Hepatocyte (in vitro differentiated cells): ENCODE measurements at places on chromosomes 2 and 18. TPM values are rescaled to one million over a fixed set of nuclear protein-coding genes. Genes with fewer than 3 reads are reported as not detected.

- no peak overlapping the region for H3K4me3 ChIP-seq
- H3K27ac ChIP-seq: no peak overlapping the region
- H3K36me3 ChIP-seq: no peaks in the 10 kb centered on the region
Measured at GRCh38 chr2:46502291-46502885, 23.0 kb downstream of the TMEM247 start.

- no peak for DNase-seq
- H3K27me3 ChIP-seq: no peaks in the 10 kb centered on the region
Measured at GRCh38 chr2:19313553-19313952, 44.9 kb downstream of the OSR1 start.

Gene ADAM17
- 20.5 and 22.0 TPM in 2 replicates for polyA plus RNA-seq

DNA sequence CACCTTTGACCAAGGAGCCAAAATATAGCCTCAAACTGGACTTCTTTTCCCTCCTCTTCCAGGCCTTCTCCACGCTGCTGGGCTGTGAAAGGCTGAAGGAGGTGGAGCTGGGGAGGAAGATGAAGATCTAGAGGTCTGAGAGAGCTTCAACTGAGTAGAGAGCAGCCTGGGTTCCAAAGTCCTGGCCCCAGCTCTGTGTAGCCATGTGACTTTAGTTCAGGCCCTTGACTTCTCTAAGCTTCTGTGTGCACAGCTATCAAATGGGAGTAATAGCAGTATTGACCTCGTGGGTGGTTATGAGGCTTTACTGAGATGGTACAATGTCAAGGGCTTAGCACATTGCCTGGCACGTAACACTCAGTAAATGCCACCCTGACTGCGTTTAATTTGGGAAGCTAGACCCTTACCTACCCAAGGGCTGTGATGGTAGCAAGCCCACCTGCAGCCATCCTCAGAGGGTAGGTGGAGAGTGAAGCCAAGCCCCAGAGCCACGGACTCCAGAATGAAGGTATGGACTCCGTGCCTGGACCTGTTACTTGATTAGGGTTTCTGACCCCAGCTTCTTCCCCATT is 38.4 kb downstream of the SERTAD2 start:
- no peak for DNase-seq
- H3K4me1 ChIP-seq: peaks cover 11% of the 10 kb centered on the region
- no peaks in the 10 kb centered on the region for H3K27me3 ChIP-seq
- H3K36me3 ChIP-seq: no peaks in the 10 kb centered on the region
- no peak overlapping the region for H3K4me3 ChIP-seq
- no peak overlapping the region for H3K27ac ChIP-seq

DNA sequence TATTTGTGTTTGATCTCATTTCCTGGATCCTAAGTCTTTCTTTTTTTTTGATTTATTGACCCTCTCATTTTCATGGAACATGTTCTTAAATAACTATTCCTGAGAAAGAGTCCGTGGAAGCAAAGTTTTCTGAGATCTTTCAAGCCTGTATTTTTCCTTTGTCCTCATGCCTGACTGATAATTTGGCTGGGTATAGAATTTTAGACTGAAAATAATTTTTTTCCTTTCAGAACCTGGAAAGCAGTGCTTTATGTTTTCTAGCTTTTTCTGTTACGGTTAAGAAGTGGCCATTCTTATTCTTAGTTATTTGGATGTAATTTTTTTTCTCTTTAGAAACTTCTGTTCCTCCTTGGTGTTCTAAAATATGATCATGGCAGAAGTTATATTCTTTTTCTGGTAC is 82.5 kb downstream of the SEMA4F start:
- H3K36me3 ChIP-seq: no peaks in the 10 kb centered on the region
- H3K27ac ChIP-seq: no peak overlapping the region
- no peak for DNase-seq
- H3K4me1 ChIP-seq: peaks cover 5% of the 10 kb centered on the region
- no peaks in the 10 kb centered on the region for H3K27me3 ChIP-seq
- no peak overlapping the region for H3K4me3 ChIP-seq

DNA sequence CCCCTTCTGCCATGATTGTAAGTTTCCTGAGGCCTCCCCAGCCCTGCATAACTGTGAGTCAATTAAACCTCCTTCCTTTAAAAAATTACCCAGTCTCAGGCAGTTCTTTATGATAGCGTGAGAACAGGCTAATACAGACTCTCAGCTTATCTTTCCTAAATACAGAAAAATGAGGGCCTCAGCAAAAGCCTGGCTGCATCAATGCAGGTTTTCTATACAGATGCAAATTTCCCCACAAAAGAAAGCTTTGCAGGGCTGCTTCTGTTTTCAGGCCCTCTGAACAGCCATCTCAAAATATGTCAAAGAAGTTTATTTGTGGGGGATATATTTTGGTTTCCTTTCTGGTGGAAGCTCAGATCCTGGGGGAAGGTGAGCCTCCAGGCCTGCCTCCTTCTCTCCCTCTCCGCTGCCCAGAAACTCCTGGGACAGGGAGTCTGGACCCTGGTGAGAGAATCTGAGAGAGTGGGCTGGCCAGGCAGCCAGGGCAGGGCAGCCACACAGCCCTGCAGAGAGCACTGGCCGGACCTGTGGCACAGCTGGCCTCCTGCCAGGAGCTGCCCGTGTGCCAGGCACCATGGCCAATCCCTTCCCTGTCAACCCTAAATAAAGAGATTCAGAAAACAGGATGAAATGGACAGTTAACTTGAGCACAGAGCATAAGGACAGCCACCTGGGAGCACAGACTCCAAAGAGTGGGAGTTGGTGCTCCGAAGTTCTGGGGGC is 21.6 kb upstream of the AGXT start:
- DNase-seq: no peak
- no peak overlapping the region for H3K27ac ChIP-seq
- no peaks in the 10 kb centered on the region for H3K4me1 ChIP-seq
- H3K36me3 ChIP-seq: no peaks in the 10 kb centered on the region
- no peak overlapping the region for H3K4me3 ChIP-seq

DNA sequence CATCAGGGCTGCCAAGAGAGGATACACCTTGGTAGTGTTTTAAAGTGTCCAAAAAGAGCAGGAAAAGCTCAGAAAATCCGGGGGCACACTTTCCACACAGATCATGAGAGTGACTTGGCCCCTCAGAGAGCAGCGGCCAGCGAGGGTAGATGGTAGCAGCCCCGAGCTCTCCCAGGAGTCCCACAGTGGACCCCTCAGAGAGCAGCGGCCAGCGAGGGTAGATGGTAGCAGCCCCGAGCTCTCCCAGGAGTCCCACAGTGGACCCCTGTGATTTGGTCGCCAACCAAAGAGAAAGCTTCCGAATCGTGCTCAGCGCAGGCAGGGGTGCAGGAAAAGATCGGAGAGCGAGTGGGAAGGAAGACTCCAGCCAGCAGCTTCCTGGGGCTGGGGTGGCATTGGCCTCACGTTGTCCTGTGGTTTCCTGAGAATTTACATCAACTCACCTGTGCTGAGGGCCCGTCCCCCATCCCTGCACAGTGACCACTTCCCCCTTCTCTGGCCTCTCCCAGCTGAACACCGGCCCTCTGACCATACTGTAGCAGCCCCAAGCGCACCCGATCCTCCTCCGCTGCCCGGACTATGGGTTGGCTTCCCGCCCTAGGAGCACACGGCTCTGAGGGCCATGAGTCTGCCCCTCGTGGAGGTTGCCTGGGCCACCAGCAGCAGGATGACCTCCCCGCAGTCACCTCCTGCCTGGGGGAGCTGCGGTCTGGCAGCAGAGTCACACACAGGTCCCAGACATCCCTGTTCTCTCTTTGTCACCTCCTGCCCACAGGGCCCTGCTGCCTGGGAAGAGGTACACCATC is 33.7 kb downstream of the MTERF4 start:
- no peak overlapping the region for H3K4me3 ChIP-seq
- H3K27me3 ChIP-seq: no peaks in the 10 kb centered on the region
- no peak for DNase-seq
- H3K36me3 ChIP-seq: no peaks in the 10 kb centered on the region
- no peak overlapping the region for H3K27ac ChIP-seq

DNA sequence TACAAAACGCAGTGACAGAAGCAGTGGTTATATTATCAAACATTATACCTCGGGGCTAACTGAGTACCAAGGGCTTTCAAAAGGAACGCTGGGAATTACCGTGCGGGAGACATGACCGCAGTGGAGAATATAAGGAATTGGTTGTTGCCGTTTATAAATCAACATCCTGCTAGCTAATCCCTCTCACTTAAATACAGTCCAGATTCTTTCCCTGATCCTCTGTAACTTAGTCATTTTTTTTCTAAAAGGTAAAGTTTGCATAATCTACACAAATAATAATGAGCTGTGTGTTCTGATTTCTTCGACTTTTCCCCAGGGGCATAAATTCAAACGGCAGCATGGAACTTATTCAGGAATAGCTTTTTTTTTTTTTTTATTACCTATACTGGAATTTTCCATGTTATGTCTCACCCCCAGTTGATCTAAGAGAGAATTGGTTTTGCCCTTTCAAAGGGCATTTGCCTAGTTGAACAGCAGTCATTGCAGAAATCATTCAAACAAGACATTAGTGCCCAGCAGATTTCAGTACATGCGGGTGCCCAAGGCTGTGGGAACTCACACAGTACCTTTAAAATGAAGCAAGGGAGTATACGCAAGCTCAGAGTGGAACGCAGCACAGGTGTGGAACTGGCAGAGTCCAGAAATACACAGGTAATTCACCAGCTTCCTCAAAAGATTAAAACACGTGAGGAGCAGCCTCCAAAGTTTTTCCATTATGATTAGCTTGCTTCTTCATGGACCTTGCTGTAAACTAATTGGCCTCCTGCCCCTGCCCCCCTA is 63.9 kb downstream of the SMIM21 start:
- no peak overlapping the region for H3K27ac ChIP-seq
- H3K36me3 ChIP-seq: no peaks in the 10 kb centered on the region
- no peaks in the 10 kb centered on the region for H3K27me3 ChIP-seq
- no peaks in the 10 kb centered on the region for H3K4me1 ChIP-seq

Gene FSIP2
- 1.5 and 1.9 TPM in 2 replicates for polyA plus RNA-seq

DNA sequence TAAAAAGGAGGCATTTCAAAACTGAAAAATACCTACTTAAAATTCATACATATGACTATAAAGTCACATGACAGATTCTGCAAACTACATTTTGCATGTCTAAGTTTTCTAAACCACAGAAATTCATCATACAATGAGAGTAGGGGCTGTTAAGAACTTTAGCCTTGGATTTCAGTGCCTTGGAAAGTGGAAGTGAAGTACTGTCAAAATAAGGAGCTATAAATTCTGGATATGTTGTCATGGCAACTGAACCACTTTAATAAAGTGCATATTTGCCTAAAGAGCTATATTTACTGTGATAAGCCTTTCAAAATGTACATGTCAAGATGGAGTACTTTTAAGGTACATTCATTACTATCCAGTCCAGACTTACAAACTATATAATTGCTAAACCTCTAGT is 227.1 kb downstream of the RAB3GAP1 start:
- H3K27ac ChIP-seq: no peak overlapping the region
- no peaks in the 10 kb centered on the region for H3K27me3 ChIP-seq
- H3K4me3 ChIP-seq: no peak overlapping the region
- H3K36me3 ChIP-seq: no peaks in the 10 kb centered on the region
- no peaks in the 10 kb centered on the region for H3K4me1 ChIP-seq
- no peak for DNase-seq

- no peaks in the 10 kb centered on the region for H3K36me3 ChIP-seq
- no peak overlapping the region for H3K27ac ChIP-seq
- no peak overlapping the region for H3K4me3 ChIP-seq
- no peaks in the 10 kb centered on the region for H3K27me3 ChIP-seq
- H3K4me1 ChIP-seq: peaks cover 33% of the 10 kb centered on the region
- no peak for DNase-seq
Measured at GRCh38 chr2:10879624-10880585, 31.8 kb upstream of the KCNF1 start.

Gene ADRA2B
- polyA plus RNA-seq: 0.66 TPM in 1 of 2 replicates, not detected in the other

Gene MAPK4
- 1.9 and 2.0 TPM in 2 replicates for polyA plus RNA-seq

Gene DNER
- polyA plus RNA-seq: 0.54 TPM in 1 of 2 replicates, not detected in the other

DNA sequence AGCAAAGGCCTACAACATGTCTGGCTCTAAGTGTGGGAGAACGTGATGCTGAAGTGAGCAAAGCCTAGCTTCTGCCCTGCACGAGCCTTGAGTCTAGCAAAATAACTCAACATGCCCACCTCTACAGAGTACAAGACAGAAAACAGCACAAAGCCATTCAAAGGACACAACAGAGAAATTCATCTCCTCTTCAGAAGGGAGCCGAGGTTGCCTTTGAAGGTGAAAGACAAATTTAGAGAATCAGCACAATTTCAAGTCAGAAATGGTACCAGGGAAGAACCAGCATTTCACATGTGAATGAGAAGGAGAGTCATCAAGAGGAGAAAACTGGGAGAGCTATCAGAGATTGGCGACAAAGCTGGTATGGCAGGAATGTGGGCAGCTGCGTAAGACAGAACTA is 21.7 kb upstream of the CYTIP start:
- no peak for DNase-seq
- no peaks in the 10 kb centered on the region for H3K27me3 ChIP-seq
- H3K4me3 ChIP-seq: no peak overlapping the region
- H3K36me3 ChIP-seq: no peaks in the 10 kb centered on the region

DNA sequence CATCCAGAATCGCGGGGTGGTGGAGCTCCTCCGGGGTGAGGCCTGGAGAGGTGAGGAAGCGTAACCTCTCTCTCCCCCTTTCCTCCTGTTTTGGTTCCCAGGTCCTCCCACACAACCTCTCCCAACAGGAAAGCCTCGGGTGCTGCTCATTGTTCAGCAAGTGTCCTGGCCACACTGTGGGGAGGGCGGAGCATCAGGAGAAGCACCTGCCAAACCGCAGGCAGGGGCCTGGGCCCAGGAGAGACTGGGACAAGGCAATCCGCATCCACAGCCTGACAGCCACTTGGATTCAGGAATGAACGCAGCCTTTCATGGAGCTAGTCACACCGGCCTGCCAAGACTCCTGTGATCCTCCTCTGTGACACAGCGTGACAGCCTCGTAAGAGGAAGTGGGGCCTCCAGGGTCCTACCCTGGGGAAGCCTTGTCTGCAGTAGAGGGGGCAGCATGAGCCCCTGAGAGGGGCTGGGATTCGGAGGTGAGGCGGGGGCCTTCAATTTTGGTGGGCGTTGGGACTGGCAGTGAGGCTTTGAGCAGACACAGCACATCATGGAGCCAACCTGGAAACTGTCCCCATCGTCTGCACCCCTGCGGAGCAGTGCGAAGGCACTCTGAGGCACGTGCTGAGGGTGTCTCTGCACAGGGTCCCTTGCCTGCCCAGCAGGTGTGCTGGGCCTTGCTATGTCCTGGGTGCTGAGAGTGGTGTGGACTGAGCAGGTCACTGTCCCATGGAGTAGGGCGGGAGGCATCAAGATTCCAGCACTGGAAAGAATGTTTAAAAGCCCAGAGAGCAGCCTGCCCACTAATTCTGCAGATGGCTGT is 62.2 kb downstream of the EDAR start:
- no peak overlapping the region for H3K4me3 ChIP-seq
- H3K27me3 ChIP-seq: no peaks in the 10 kb centered on the region
- no peak overlapping the region for H3K27ac ChIP-seq

DNA sequence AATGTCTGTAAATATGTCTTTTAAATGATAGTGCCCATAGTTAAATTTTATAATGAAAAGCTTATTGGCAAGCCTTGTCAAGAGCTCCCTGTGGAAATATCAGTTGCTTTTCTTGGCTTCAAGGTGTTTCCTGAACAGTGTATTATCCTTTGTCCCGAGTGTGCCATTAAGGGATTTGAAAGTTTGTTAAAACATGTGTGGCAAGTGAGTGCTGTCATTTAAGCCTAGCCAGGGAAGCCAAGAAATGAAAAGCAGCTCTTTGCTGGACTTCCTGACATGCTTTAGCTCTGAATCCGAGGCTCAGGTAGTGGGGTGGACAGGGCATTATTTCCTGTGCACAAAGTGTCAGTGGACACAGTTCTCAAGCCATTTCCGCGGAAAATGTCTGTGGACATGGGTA is 111.5 kb downstream of the DIS3L2 start:
- H3K4me3 ChIP-seq: no peak overlapping the region
- H3K27me3 ChIP-seq: no peaks in the 10 kb centered on the region
- no peaks in the 10 kb centered on the region for H3K4me1 ChIP-seq
- no peaks in the 10 kb centered on the region for H3K36me3 ChIP-seq
- H3K27ac ChIP-seq: no peak overlapping the region

- H3K27me3 ChIP-seq: no peaks in the 10 kb centered on the region
- no peak for DNase-seq
- no peaks in the 10 kb centered on the region for H3K4me1 ChIP-seq
- H3K36me3 ChIP-seq: no peaks in the 10 kb centered on the region
- no peak overlapping the region for H3K27ac ChIP-seq
Measured at GRCh38 chr18:62976227-62976626, 260.9 kb downstream of the PHLPP1 start.
